DND-41 (cell line): ENCODE measurements at places on chromosomes 3 and 15.

DNA sequence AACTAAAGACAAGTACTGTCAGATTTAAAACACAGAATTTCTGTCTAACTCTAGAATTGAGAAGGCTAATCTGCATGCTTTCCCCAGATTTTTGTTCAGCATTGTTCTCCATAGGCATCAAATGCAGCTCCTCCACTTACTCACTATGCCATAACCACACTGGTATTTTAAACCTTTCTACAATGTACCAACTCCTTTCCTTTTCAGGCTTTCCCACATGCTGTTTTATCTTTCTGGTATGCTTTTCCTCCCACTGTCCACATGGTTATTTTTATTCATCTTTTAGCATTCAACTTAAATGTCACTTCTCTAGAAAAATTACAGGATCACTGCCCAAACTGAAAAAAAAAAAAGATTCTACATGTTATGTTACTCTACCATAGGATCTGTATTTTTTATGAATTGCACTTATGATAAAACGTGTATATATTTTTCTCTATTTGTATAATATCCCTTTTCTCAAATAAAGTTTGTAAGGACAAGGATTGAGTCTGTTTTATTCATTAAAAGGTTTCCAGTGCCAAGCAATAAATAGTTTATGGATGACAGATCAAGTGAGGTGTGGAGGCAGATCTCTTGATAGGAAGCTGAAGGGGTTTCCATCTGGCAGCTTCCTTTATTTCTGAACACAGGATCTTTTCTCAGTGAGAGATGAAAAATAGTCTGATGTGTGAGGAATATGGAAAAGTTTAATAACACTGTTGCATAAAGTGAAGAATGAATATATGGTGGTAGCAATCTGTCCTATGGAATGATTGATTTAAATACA lies 1064.5 kb downstream of the ZPLD1 start:
- DNase-seq, result no peak

GRCh38 chr3:112319516-112320276 lies 13.3 kb upstream of the CD200 start:
- no peak for DNase-seq

- DNase-seq, result no peak
These were observed 570.9 kb upstream of the IL12A start for GRCh38 chr3:159417761-159418160.

- no peak for DNase-seq
These were observed 57.3 kb downstream of the PLXNA1 start for GRCh38 chr3:127040216-127040615.

GRCh38 chr3:122880624-122881023 lies 85.8 kb downstream of the SLC49A4 start:
- no peak for DNase-seq

DNA sequence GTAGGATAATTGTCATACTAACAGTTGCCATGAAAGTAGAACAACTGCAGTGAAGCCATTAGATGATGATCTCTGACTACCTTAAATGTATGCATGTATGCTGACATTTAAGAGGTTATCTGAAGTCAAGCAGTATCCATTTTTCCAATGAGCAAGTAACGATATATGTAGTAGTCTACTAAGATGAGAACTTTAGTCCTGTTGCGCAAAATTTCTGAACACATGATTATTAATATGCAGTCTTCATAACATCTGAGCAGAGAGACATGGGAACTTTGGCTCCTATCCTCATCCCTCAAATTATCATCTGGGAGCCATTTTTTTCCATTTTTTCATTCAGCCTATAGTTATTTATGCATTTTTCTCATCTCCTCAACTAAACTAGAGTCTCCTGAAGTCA lies 79.2 kb downstream of the MME start:
- DNase-seq, result no peak

DNA sequence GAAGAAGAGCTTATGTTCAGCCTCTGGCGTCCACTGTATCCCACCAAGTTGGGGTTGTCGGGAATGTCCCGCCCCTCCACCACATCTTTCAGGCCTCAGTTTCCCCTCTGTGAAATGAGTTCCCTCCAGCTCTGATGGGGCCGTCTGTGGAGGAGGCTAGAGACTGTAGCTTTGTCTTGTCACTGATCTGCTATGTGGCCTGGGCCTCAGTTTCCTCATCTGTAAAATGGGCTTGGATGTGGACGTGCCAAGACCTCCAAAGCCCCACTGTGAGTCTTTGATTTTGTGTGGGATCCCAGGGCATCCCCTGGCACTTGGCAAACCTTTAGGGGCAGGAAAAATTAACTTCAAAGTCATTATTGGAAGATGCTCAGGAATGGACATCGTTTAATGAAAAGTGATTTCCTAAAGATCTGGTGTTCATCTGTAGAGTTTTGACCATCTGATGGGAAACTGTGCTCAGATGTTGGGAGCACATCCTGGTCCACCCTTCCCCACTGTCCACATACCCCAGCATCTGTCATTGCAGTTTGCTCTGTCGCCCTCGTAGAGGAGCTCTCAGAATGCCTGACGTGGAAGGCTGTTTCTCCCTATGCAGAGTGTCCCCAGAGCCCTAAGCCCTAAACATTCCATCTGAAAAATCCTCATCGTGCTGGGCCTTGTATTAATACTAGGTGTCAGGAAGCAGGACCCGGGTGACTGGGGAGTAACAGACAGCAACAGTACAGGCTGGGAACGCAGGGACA lies 28.5 kb downstream of the SLC6A6 start:
- DNase-seq, result no peak

DNA sequence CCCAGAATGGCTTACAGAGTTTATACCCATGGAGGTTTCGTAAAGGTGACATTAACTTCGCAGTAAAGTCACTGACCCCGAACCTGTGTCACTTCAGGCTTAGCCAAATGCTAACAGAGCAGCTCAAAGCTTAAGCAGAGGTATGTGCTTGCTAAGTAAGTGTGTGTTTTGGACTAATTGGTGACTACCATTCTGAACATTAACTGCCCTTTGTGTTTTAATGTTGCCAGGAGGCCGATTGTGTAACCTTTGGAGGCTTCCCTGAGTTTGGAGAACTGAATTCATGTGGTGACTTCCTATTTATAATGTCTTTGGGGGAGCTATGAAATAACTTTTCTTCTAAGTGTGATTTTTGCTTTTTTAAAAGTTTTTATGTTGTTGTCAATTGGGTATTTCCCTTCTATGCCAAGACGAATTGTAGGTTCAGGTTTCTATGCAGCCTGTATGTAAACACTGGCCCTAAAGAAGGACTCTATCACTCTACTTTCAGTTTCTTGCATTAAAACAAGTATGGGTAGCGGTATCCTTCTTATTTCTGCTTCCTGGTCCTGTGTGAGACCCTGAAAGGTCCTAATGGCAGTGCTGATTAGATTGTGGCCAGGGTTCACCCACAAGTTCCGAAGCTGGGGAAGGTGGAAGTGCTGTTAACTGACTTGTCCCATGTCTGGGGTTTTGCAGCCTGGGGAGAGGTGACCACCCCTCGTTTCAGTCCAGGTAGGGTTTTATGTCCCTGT lies 86.3 kb downstream of the IGF1R start:
- DNase-seq, result no peak

DNA sequence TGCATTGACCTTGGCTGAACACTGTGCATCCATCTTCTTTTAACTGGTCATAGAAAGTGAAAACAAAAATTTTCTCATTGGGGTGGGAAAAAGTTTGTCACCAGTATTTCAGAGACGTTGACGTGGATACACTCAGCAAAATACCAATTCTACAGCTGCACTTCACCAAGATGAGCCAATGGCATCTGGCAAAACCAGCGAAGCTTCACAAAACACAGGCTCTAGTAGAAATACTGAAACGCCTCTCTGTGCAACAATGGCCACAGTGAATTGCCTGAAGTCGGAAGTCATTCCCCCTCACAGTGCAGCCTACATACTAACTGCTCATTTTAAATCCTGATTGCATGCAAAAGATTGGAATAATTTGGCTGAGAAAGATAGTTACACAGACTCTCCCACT lies 17.0 kb downstream of the PCYT1A start:
- no peak for DNase-seq
